CD4-positive, alpha-beta T cell treated with Interleukin-12 subunit alpha and Interleukin-12 subunit beta, for 1 hour (primary cell): ENCODE measurements at places on chromosomes 3 and 15.
A peak's percentile ranks its signal among the peaks of the same experiment; 100 is the strongest.

DNA sequence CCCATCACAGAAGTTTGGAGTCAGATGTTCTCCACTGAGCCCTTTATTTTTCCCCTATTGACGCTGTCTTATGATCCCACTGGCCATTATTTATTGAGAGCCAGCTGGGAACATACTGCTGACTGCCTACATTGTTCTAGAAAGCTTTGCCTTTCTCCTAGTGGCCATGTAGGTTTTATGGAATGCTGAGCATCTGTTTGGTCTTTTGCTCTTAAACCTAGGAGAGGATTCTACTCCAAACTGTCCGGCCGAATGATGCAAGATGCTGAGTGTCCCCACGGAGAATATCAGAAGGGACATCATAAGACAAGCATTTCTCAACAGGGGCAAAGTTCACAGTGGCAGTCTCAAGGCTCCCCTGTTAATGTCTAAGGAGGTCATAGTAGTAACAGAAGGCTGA is 171.4 kb downstream of the ARRDC4 start:
- DNase-seq, result no peak

DNA sequence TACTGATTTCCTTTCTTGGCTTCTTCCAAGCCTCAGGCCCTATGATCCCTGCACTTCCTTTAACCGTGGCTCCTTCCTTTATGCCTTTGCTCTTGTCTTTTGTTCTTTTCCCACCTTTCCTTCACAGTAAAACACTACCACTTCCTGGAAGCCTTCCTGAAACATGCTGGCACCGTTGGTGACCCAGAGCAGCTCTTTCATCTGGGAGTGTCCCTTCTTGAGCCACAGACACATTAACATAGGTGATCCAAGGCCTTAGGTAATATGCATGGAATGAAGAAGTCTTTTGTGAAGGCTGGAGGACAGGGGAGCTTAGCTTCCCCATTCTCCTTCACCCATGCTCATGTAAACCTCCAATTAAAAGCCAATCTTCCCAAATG is 39.4 kb downstream of the AMOTL2 start:
- no peak for DNase-seq

GRCh38 chr3:155956508-155957411 is 86.3 kb downstream of the GMPS start:
- DNase-seq, result no peak

DNA sequence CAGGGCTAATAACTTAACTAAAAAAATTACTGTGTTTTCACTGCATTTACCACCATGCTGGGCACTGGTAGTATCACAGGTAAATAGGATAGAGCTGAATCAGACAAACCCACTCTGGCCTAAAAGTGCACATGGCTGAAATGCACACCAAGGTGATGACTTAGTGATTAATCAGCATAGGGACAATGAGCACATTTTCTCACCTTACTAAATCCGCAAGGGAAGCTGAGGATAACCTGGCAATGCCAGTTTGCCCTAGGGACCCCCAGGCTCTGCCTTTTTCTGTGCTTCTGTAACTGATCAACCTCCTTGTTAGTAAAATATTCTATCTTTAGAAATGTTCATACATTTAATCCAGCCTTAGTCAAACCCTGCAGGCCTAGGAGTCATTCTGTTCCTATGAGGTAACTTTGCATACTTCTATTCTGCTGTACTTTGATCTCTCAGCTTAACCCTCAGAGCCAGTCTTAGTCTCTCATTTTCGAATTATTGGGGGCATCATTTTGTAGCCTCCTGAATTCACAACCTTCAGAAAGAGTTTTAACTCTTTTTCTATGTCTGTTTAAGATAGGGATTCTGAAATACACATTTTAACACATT is 562.9 kb upstream of the KCNMB2 start:
- DNase-seq, result no peak

- DNase-seq, result no peak
These were observed 30.9 kb downstream of the KAT2B start for GRCh38 chr3:20071175-20071574.

GRCh38 chr3:151145713-151146070 is 57.3 kb downstream of the GPR171 start:
- no peak for DNase-seq

DNA sequence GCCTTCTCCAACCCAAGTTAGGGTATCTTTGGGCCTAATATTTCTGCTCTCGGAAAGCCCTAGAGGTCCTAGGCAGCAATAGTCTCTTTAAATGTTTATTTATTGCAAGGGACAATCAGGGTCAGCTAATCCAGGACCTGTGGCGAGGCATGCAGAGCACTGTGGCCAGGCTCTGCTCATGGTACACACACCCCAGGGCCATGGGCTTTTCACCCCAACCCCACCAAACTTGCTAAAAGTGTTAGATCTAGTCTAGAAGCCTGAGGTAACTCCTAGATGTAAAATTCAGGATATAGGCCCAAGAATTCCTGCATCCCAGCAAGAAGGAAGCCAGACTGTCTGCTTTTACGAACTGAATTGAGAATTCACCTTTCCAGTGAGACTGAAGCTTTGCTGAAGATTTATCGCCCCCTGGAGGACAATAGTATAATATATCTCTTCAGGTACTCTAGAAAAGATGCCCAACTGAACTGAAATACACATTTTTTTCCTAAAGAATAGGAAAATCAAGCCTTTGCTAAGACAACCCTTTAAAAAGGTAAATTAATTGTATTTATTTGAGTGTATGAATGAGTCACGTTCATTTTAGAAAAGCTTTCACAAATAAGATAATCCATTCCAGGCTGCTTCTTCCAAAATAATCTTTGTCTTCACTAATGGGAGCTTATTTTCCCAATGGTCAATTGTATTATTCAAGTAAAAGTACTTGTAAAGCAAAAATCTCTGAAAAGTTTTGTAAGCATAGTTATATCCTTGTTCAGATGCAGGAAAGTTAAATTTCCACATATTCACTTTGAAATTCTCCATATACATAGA is 89.8 kb downstream of the LRRC3B start:
- peak; percentile 29 for DNase-seq

GRCh38 chr3:56919137-56919796 is 117.5 kb upstream of the ARHGEF3 start:
- DNase-seq, result peak; percentile 44

DNA sequence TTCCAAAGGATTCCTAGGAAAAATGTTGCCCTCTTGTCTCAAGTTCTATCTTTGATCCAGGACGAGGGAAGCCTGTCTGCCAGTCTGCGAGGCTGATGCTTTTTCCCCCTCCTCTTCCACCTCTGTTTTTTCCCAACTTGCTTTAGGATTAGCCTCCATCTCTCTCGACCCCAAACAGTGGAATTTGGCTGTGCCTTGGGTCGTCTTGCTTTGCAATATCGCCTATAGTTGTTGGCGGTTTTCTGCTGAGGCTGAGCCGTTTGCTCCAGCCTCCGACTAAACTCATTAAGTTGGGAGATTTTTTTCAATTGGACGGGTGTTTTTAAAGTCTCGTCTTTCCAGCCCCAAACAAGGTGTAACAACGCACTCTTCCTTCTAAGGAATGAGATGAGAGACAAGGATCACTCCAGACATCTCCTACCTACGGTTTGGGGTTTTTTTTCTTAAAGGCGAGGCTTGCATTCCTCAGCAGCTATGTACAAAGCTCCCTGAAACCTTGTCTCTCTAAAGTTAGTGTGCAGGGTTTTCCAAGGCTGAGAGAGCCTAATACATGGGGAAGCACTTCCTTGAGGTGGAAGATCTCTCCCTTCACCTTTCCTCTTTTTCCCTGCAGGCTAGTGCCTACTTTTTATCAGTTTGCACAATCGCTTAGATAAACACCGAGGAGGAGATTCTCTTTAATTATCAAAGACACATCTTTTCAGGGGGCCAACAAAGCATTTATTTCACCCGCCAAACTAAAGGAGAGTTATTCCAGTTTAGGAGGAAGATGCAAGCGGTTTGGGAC is 4.8 kb upstream of the NR2F2 start:
- no peak for DNase-seq

GRCh38 chr15:93066834-93067648 is 22.0 kb downstream of the RGMA start:
- DNase-seq, result no peak

DNA sequence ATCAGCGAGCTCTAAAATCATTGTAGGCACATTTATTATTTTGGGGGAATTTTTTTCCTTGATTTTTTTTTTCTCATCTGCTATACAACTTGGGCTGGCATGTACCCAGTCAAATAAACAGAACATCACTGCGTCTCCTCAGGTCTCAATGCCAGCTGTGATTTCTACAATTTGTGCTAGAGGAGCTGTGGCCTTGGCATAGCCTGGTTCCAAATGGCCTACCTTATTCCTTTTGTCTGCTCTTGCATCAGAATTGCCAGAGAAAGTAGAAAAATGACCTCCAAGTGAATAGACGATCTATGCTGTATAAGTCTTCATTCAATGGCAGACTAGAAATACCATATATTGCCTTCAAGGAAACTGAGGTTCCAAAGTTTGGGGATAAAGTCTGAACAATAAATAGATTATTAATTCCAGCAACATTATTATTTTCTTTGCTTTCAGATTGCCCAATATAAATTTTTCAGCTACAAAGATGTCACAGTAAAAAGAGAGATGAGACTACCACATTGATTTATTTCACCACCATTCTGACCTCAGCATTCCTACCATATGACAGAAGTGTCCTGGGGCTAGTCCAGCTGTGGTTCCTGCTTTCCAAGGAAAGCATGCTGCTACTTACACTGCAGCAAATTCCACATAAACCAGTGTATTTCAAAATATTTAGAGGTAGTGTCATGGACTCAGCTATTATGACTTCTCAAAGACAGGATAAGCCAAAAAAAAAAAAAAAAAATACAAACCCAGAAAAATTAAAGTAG is 493.9 kb upstream of the ZNF385D start:
- DNase-seq, result no peak

- no peak for DNase-seq
These were observed 203.8 kb downstream of the TCF12 start for GRCh38 chr15:57122080-57122840.

DNA sequence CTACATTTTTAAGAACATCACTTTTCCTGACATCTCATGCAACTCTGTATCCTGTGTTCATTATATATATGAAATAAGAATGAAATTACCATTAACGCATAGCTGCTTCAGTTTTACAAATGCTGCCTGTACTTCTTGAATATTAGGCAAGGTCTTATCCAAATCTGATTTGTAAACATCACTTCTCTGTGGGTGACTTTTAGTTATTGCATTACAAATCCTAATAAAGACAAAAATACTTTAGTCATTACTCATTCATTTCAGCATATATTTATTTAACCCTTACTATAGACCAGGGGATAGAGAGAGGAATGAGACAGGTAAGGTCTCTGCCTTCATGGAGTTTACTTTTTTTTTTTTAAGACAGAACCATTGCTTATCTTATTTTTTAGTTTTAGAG is 36.8 kb downstream of the MTMR10 start:
- DNase-seq, result no peak

DNA sequence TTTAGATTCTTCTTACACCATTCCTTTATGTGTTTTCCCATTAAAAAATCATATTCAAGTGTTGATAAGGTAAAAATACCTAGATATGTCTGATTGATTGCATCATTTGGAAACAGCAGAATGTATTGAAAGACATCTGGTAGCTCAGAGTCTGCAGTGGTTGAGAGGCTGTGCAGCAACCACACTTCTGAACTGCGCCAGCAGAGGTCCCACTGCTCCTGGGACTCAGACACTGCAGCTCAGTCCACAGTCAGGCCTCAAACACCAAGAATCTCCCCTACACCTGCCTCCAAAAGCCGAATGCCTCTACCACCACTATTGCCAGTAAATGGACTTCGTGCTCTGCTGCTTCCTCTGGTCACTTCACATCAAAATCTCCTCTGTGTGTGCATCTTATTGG is 176.9 kb upstream of the LMCD1 start:
- DNase-seq, result peak; percentile 71

GRCh38 chr3:172680684-172681083 is 30.2 kb downstream of the NCEH1 start:
- DNase-seq, result no peak

DNA sequence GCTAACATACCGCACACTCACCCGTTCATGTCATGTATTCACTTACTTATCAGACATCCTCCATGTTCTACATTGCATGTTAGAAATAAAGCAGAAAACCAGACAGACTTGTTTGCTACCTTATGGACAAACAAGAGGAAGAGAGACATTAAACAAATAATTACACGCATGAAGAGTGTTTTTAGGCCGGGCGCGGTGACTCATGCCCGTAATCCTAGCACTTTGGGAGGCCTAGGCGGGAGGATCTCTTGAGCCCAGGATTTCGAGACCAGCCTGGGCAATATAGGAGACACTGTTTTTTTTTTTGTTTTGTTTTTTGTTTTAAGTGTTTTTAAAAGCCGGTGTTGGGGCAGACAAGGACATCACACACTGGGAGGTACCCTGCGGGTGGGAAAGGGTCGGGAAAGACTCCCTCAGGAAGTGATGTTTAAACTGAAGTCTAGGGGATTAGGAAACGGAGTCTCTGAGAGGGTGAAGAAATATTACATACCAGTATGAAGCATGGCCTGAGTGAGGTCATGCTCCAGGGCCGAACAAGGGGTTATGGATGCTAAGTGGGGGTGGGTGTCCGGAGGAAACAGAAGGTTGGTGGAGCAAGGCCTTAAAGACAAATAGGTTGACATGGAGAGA is 2.1 kb upstream of the USP3 start:
- DNase-seq, result no peak

DNA sequence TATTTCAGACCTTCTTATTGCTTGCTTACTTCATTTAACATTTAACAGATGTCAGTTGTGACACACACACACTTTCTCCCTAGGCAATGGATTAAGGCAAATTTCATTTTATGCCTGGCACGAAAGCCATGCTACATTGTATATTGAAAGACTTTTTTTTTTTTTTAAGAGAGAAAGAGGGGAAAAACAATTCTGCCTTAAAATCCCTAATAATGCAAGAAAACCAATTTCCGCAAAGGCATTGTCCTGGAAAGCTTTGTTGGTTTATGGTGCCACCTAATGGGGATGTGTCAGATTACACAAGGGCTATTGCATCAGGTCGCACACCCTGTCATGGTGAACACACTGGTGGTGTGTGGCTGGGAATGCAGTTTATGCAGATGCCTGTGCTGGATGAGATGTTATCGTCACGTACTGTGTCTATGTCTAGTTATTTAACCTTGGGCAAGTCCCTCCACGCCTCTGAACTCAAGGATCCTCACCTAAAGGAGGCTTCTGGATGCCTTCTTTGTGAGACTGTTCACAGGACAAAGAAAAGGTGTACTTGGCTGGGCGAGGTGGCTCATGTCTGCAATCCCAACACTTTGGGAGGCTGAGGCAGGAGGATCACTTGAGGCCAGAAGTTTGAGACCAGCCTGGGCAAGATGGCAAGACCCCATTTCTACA is 37.3 kb upstream of the RFTN1 start:
- peak; percentile 84 for DNase-seq

GRCh38 chr3:171948674-171949073 is 90.7 kb upstream of the FNDC3B start:
- no peak for DNase-seq

- DNase-seq, result no peak
These were observed 152.9 kb downstream of the RAB11A start for GRCh38 chr15:66022163-66022525.

DNA sequence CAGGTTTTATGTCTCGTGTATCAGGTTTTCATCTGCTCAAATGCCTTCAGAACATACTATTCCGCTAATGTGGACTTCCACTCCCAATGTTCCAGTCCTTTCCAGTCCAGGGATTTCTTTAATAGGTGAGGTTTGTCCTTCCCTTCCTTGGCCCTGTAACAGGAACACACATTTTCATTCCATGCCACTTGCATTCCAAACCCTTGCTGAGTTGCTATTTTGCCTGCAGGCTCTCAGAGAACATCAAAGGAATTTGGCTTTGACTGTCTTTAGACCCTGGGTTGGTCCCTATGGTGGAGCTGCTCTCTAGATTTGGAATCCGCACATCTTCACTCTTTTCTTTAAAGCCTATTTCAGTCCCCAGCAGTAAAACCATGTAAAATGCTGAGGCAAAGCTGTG is 12.3 kb upstream of the ALCAM start:
- no peak for DNase-seq

GRCh38 chr3:123559040-123559861 is 25.6 kb downstream of the HACD2 start:
- peak; percentile 63 for DNase-seq
